ENCODE measurements at places on chromosomes 5 and 9.
A peak's percentile ranks its signal among the peaks of the same experiment; 100 is the strongest.

- DNase-seq = no peak
Measured at GRCh38 chr5:151134228-151134627, 23.4 kb downstream of the ANXA6 start.

DNA sequence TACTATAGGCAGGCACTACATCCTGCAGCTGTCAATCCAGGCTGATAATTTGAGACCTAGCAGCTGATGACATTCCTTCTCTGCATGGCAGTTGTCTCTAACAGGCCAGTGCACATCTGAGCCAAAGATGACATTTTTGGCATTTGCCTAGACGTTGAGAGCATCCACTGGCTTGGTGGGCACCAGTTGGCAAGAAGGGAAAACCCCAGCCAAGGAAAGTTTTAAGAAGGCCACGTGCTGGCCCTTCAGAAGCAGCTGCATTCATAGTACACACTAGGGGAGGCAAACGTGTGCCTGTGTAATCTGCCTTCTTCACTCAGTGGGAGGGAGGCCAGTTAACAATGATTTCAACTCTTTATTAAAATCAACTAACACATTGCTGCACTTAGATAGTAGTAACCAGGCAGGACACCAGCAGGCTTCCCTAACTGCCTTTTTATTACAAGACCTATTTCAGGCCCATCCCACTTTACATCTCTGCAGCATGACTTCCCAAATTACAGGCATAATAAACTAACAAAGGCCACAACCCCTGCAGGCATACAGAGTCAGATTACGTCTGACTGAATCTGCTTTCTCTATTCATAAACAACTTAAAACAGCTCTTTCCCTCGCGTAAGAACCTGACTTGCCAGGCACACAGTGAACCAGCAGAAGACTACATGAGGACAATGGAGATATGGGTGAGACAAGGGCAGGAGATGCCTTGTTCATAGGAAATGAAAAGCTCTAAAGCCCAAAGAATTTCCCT lies 576.3 kb downstream of the PDE4D start:
- DNase-seq = peak; percentile 60

DNA sequence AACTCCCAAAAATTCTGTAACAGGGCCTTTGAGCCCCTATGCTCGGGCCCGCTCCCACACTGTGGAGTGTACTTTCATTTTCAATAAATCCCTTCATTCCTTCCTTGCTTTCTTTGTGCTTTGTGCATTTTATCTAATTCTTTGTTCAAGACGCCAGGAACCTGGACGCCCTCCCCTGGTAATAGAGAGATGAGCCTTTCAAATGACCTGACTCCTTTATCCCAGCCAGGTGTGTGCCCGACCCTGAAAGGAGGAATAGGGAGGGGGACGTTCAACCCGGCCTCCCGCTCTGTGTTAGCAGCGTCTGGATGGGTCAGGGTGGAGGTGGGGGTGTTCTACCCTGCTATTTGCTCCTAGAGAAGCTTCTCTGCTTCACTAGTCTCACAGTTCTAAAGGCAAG lies 53.9 kb downstream of the FXN start:
- DNase-seq = no peak

GRCh38 chr9:92657296-92658094 lies 12.4 kb downstream of the IPPK start:
- DNase-seq = no peak

DNA sequence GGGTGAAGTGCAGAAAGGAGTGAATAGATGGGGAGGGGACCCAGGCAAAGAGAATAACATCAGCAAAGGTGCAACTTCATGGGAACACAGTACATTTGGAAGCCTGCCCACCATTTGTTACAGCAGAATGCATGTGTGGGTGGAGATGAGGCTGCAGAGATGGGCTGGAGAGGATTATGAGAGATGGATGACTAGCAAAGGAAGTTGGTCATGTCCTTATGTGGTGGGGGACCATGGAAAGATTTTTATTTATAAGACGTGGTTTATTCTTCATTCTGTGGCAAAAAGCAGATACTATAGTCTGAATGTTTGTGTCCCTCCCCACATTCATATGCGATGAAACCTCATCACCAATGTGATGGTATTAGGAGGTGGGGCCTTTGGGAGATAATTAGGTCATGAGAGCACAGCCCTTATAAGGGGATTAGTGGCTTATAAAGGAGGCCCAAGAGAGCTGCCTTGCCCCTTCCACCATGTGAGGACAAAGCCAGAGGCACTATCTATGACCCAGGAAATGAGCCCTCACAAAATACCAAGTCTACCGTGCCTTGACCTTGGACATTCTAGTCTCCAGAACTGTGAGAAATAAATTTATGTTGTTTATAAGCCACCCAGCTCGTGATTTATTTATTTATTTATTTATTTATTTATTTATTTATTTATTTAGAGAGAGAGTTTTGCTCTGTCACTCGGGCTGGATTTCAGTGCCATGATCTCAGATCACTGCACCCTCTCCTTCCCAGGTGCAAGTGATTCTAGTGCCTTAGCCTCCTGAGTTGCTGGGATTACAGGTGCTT lies 483.7 kb downstream of the RAB3C start:
- no peak for DNase-seq

DNA sequence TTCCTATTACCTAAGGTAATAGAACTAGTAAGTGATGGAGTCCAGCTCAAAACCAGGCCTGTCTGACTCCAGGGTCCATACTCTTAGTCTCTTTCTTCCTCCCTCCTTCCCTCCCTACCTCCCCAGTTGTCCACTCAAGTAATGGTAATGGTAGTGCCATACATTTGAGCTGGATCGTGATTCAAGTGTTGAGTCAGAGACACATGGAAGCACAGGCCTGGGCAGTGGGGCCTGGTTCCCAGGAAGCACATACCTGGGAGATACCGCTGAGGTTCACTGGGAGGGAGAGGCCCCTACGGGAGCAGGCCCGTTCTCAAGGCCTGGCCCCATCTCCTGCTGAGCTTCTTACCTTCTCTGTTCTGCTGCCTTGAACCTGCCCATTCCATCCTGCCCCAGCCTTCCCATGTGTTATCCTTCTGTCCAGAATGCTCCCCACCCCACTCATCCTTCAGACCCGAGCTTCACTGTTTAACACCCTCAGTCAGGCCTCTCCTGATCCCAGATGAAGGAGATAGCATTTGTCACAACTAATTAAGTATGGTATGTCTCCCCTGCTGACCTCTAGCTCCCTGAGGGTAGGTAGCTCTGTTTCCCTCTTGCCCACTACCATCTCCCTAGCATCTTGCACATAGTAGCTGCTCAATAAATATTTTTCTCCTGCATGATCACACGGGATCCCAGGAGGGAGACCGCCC lies 13.8 kb downstream of the URM1 start:
- DNase-seq = no peak

GRCh38 chr9:110802416-110803035 lies 133.9 kb downstream of the MUSK start:
- DNase-seq = no peak

- DNase-seq = no peak
Measured at GRCh38 chr5:136200130-136200529, 7.2 kb upstream of the SMIM32 start.

- no peak for DNase-seq
Measured at GRCh38 chr5:38546691-38547146, 9.7 kb downstream of the LIFR start.

DNA sequence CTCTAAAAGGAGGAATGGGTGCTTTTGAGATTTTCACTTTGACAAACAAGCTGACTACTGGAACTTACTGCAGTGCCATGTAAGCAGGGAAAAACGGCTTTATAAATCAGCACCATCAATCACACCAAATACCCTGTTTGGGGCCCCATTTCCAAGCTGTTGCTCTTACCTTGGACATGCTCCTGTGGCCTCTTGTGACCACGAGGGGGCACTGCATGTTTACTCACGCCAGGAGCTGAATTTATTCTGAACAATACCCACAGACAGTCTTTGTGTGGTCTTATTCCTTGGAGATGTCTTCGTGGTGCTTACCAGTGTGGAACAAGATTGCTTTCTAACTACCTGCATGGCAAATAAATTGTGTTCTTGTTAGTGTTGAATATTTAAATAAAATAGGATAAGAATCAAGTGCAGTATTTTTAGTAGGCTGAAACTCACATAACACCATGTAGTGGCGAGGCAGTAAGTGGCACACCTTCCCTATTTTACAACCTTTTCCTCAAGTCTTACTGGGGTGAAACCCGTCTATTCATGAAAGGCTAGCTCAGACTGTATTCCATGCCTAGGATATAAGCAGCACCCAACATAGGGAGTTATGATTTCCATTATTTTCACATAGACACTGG lies 155.5 kb upstream of the NMUR2 start:
- no peak for DNase-seq

DNA sequence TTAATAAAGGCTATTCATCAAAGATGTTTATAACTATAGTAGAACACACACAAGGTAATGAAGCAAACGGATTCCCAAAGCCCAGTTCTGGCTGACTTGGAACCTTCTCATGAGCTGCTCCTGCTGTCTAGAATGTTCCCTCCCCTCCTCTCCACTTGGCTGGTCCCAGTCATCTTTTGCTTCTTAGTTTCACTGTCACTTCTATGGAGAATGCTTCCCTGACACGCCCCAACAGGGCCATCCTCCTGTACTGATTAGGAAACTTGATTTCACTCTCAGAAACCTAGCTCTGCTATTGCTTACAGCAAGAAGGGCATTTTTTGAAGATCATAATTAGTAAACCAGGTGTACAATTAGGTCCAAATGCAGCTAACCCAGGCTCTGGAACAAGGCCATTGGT lies 3.2 kb upstream of the RAPGEF1 start:
- DNase-seq = no peak

- no peak for DNase-seq
Measured at GRCh38 chr9:33042473-33042872, 17.4 kb downstream of the DNAJA1 start.

DNA sequence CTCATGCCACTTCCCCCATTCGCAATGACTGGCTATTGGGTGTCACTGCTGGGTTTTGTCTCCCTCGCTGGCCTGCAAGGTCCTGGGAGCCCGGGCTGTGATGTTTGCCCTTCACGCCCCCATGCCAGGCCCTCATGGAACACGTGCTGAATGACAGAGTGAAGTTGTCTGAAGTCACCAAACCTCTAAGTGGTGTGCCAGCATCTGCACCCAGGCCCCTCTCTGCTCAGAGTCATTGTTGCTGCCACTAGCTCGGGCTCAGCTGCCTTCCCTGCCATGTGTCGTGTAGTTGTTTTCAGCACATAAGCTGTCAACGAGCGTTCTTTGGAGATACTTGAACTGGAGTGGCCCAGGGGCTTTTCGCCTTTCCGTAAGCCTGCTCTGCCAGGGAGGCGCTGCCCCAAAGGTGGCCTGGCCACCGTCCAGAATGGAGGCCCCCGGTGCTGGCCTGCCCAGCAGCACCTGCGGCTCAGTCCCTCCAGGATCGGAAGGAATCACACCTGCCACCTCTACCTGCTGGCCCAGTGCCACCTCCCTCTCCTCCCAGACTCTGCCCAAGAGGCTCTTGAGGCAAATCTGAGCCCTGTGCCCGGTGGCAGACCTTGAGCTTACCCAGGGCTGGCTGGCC lies 250.1 kb downstream of the PBX3 start:
- no peak for DNase-seq

- no peak for DNase-seq
Measured at GRCh38 chr9:35108946-35109575, 6.1 kb upstream of the STOML2 start.

DNA sequence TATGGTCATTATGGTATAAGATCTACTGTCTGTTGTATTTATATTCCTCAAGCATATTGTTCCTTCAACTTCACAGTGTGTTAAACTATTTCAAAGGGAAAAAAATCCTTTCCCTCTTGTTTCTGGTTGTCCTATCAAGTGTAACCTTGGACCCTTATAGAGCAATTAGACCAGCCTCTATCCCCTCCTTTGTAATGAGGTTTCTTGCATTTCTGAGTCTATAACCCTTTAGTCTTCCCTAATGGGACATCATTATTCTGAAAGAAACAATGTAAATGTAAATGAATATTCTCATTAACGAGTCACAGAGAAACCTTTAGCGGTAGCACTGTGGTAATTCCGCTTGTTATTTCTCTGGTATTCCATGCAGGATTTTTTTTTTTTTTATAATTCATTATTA lies 197.3 kb downstream of the CNTLN start:
- no peak for DNase-seq

DNA sequence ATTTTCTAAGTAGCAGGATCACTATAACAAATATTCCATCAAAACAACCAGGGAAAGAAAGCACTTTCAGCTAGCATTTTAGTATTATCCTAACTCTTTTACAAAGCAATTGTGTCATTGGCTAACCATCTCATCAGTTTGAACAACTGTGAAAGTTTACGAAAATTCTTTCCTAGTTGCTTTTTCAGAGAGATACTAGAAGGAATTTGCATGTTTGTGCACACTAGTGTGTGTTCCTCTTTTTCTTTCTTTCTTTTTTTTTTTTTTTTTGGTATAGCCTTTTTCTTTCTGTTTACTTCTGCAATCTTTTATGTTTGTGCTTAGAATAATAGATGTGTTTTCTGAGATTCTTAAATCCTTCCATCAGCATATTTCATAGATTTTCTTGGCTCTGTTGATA lies 124.7 kb upstream of the SEMA6A start:
- DNase-seq = no peak

DNA sequence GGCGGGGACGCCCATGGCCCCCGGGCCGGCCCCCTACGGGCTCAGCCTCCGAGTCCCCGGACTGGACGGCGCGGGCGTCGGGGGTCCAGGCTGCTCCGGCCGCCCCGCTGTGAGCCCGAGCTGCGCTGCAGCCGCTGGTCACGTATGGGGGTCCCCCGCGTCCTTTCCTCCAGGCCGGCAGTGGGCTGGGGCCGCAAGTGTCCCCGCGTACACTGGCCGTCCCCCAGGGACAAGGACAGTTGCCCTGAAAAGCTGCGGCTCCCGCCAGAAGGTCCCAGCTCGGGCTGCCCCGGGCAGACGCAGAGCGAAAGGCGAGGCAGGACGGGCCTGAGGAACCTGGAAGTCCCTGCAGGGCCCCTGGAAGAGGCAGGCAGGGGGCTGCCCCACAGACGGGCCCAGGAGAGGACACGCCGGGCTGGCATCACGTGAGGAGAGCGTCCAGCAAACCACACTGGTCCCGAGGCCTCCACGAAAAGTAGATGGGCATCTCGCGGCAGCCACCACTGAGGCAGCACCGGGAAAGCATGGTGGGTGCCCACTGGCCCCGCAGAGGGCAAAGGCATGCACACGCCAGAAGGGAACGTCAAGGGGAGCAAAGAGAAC lies 3.3 kb upstream of the NKD2 start:
- no peak for DNase-seq

- no peak for DNase-seq
Measured at GRCh38 chr9:121684381-121685145, 33.1 kb downstream of the DAB2IP start.

DNA sequence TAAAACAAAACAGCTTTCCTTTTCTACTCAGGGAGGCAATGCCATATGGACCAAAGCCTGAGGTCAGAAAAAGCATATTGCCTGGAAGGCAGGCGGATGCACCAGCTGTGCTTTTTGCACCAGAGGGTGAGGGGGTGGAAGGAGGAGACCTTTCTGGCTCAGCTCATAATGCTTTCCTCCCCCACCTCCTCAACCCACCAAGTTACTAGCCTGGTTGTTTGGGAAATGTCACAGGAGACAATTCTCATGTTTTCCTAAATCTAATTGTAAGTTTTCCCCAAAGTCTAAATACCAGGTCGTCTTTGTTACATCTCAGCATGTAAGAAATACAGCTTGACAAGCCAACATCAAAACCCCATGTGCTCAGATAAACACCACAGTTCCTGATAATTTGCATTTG lies 72.6 kb upstream of the DMRTA1 start:
- DNase-seq = peak; percentile 95

GRCh38 chr9:126708178-126708577 lies 94.5 kb downstream of the LMX1B start:
- no peak for DNase-seq

- no peak for DNase-seq
Measured at GRCh38 chr5:160726721-160727120, 125.3 kb downstream of the ATP10B start.

GRCh38 chr5:170917113-170917512 lies 55.3 kb downstream of the RANBP17 start:
- no peak for DNase-seq

- no peak for DNase-seq
Measured at GRCh38 chr9:34992376-34992951, 2.9 kb downstream of the DNAJB5 start.

Measured in DMS 273 treated with DMSO at 0.1 percent for 48 hours (cell line).